ENCODE measurements at places on chromosomes 5 and 9.

- DNase-seq: no peak
These were observed 550.1 kb downstream of the LRRC70 start for GRCh38 chr5:63128761-63129160.

- no peak for DNase-seq
These were observed 19.0 kb downstream of the ARHGAP26 start for GRCh38 chr5:142789206-142789605.

GRCh38 chr5:117893211-117893610 is 1095.1 kb downstream of the DTWD2 start:
- DNase-seq: no peak

DNA sequence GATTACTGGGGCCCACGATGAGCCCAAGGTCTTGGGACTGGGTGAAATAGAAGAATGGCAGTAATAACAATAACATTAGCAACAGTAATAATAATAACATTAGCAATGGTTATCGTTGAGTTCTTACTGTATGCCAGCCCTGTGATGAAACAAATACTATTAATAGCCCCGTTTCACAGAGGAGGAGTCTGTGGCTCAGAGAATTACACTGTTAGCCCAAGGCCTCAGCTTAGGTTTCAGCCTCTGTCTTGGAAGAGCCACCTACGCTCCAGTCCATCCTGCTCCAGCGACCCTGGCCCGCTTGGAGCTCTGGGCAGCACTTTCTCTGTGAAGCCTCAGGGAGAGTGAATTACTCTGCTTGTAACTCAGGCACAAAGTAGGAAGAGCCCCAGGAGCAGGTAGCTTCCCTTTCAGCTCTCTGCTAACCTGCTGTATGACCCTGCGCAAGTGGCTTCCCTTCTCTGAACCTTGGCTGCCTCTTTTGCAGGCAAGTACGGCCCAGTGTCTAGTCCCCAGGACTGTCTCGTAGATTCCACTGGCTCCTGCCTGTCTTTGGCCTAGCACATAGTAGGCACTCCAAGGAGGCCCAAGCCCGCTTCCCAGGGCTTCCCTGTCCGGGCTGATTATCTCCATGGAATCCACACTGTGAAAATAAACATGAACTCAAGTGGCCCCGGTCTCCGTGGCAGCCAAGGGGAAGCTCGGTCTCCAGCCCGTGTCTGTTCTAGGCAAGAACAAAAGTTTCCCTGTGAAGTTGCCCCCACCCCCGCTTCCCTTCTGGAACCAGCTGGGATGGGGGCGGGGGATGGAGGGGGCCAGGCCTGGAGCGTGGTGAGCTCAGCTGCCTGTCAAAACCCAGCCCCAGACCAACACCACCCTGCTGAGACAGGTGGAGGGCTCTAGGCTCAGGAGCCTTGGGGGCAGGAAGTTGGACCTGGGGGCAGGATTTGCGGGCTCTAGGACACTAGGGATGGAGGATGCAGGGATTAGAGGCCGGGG is 26.2 kb upstream of the LMX1B start:
- DNase-seq: no peak

GRCh38 chr9:101513351-101513750 is 20.3 kb upstream of the RNF20 start:
- no peak for DNase-seq

DNA sequence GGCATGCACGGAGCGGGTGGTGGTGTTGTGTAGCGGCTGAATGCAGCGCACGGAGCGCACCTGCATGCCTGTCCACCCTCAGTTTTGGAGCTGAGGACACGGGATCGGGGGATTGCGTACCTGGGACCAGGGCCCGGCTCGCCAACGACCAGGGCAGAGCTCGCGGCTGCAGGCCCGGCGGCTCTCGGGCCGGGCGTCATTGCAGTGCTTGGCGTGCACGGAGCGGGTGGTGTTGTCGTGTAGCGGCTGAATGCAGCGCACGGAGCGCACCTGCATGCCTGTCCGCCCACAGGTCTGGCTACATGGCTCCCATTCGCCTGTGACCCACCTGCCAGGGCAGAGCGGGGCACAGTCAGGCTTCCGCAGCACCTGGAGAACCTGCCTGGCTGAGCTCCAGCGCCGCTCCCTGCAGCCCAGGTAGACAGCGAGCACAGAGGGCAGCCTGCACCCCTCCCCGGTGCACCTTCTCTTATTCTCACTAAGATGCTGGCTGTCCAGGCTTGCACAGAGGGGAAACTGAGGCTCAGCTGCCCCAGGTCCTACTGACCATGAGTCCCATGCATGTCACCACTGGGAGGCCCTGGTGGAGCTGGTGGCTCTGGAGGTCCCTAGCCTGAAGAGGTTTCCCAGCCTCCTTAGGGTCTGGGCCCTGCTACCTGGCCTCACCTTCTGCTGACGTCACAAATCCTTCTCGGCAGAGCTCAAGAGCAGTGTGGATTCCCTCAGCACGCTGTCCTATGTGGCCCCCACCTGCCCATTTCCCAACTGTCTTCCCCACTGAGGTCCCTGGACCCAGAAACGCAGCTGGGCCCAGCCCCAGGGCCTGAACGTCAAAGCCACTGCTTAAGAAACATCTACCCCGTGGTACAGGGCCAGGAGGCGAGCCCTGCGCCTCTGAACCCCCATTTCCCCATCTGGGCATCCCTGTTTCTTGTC is 64.9 kb downstream of the ZNF354C start:
- DNase-seq: no peak

GRCh38 chr5:11047030-11047429 is 286.0 kb upstream of the DAP start:
- DNase-seq: no peak

- DNase-seq: no peak
These were observed 12.2 kb downstream of the PDE8B start for GRCh38 chr5:77222722-77223121.

- DNase-seq: no peak
These were observed 848 bp downstream of the RAD50 start for GRCh38 chr5:132557478-132558172.

DNA sequence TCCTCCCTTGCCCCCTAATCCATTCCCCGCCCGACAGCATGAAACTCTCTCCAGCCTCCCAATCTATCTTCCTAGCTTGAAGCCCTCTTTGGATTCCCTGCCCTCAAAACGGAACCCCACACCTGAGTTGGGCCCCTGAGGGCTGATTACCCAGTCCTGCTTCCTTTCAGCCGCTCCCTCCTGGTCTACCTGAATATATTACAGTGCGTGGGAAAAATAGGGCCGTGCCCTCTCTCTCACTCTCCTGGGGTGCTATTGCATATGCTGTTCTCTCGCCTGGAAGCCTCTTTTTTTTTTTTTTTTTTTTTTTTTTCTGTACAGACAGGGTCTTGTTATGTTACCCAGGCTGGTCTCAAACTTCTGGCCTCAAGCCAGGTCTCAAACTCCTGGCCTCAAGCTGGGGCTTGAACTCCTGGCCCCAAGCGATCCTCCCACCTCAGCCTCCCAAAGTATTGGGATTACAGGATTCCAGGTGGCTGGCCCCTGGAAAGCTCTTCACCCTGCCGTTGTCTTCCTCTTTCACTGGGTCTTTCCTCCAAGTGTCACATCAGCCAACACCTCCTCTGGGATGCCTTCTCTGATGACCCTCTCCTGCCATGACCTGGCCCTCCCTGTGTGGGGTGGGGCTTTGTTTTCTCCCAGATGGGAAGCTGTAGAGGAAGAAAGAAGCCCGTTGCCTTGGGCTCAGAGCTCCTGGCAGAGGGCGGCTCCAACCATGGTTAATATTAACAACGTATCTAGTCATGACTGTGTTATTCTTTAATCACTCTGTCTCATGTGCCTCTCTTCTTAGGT is 8.2 kb downstream of the DNM1 start:
- no peak for DNase-seq

DNA sequence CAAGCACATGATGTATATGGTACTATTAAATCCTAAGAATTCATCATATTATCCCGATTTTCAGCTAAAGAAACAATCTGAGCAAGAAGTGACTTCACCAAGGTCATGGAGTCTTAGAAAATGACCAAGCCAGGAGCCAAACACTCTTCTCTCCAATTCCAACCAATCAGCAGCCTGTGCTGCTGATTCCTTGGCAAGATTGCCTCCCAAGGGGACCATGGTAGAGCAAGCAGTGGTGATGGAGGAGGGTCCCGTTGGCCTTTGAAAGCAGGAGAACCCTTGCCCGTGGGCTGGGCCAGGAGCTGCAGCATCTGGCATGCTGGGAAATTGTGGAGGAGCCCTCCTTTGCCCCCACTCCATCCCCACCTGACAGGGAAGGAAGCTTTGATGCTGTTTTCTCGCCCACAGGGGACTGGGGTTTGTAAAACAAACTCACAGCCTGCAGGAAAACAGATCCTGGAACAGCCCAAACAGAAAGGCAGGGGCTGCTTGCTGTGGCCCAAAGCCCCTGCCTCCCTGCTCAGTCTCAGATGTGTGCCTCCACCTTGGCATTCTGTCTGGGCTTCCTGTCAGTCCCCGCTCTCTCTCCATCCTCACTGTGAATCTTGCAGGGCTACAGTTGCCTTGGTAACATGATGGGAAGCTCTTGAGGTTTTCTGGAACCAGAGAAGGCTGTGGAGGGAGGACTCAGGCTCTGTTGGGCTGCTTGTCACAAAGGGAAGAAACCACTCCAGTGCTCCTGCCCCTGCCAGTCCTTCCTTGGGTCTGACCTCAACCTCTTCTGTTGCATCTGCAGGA is 70.8 kb upstream of the HSPA9 start:
- DNase-seq: no peak

GRCh38 chr5:136780518-136780917 is 415.2 kb upstream of the TRPC7 start:
- DNase-seq: no peak

DNA sequence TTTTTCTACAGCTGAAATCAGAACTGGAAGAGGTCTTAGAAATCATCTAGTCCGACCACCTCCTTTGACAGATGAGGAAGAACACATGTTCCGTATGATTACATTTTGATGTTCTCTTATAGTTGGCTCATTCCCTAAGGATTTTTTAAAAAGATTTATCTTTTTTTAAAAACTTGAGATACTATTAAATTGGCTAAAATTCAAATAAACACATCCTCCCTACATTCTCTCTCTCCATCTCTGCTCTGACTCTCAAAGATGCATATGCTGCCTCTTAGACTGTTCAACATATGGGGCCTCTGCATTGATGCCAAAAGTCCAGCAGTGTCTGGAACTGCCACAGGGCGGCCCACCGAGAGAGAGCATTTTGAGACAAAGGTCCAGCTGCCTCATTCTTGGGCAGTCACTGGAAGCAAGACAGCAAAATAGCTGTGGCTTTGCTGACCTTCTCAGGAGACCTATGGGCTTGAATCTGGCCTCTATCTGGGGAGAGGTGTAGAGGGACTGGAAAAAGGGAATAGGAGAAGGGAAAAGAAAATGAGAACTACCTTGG is 12.8 kb upstream of the TSSK1B start:
- no peak for DNase-seq

- no peak for DNase-seq
These were observed 76.6 kb upstream of the ASTN2 start for GRCh38 chr9:117491491-117491890.

GRCh38 chr5:111639912-111640311 is 117.1 kb downstream of the NREP start:
- no peak for DNase-seq

DNA sequence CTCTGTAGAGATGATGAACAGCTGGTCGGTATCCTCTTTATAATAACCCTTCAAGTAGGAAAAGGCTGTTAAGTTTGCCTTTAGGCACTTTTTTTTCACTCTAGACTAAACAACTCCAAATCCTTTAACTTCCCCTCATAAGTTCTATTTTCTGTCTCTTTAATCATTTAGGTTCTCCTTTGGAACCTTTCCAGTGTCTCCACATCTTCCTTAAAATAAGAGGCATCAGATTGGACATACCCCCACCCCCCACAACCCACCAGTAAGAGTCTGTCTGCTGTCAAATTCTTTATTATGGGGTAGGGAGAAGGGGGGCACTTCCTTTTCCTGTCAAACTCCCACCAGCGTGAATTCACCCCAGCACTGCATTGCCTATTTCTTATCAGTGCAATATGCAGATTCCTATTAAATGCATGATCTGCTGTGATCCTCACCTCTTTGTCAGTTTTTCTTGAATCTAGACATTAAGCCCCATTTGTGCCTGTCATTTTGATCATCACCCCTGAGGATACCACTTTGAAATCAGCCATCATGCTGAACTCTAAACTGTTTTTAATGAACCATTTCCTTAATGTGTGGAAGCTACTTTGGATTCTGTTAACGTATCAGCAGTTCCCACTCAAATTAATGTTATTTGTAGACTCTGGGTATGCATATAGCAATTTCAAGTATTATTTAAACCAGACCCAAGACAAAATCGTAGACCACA is 212.2 kb downstream of the PDZD2 start:
- DNase-seq: no peak

DNA sequence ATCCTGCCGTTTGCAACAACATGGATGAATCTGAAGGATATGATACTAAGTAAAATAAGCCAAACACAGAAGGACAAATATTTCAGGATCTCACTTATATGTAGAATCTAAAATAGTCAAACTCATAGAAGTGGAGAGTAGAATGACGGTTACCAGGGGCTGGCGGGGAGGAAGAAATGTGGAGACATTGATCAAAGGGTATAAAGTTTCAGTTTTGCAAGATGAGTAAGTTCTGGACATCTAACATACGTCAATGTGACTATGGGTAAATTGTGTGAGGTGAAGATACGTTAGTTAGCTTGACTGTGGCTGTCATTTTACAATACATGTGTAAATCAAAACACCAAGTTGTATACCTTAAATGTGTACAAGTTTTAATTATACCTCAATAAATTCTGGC is 200.3 kb downstream of the SNX18 start:
- DNase-seq: no peak

GRCh38 chr9:105226055-105226454 is 18.4 kb upstream of the SLC44A1 start:
- no peak for DNase-seq

GRCh38 chr5:116472274-116472673 is 102.3 kb downstream of the SEMA6A start:
- DNase-seq: no peak

DNA sequence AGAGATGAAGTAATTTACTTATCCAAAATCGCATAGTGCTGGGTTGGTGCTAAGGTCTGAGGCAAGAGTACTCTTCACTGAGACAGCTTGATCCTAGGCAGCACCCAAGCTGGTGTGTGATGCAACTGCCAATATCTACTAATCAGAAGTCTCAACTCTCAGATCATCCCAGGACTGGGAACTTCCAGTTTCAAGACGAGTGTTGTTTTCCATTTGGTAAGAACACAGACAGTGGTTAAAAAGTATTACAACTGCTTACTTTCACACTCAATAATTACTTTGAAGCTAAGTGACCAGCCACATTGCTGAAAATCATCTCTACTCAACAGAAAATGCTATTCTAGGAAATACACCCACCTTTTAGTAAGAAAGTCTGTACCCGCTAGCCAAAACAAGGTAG is 45.3 kb downstream of the FBXW11 start:
- no peak for DNase-seq

GRCh38 chr5:60490597-60491166 is 209.3 kb downstream of the DEPDC1B start:
- no peak for DNase-seq

DNA sequence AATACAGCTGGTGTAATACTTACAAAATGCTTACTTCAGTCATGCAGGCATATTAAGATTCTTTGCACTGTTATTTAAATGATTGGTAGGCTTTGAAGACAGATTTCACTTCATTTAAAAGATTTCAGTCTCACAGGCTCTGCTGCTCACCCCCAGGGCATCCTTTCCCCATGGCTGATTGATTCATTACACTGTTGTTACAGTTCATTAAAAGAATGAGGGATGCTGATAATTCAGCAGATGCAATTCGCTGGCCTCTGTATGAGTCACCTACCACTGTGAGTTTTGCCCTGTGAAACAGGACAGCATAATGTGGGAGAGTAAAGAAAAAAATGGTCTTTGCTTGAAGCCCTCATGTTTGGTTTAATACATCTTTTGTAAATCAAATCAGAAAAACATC is 246.9 kb downstream of the CYLC2 start:
- DNase-seq: no peak

GRCh38 chr5:79122973-79123372 is 11.4 kb downstream of the BHMT start:
- no peak for DNase-seq

All from stimulated activated CD4-positive, alpha-beta T cell treated with anti-CD3 and anti-CD28 coated beads, TNF-alpha, amount 100 ng/mL, for 4 hours (primary cell).